Kidney (tissue), 22 donors: ENCODE measurements at places on chromosomes 2 and 18. TPM values are rescaled to one million over a fixed set of nuclear protein-coding genes. Genes with fewer than 3 reads are reported as not detected.

- H3K27me3 ChIP-seq = no peaks in the 10 kb centered on the region
- no peak for DNase-seq
- no peak overlapping the region for H3K27ac ChIP-seq
- H3K4me1 ChIP-seq = no peaks in the 10 kb centered on the region
Observed at GRCh38 chr2:10255189-10256030, 47.3 kb upstream of the HPCAL1 start.

- H3K27ac ChIP-seq = peak overlapping the region; percentile 43
- DNase-seq = peak; percentile 76
- peak overlapping the region; percentile 65 for H3K4me3 ChIP-seq
Observed at GRCh38 chr2:241559323-241560161, 997 bp downstream of the BOK start.

- no peaks in the 10 kb centered on the region for H3K4me1 ChIP-seq
- H3K36me3 ChIP-seq = no peaks in the 10 kb centered on the region
- no peak for DNase-seq
- peak overlapping the region; percentile 90 for H3K27ac ChIP-seq
Observed at GRCh38 chr18:63970809-63971205, 926 bp downstream of the SERPINB8 start.

DNA sequence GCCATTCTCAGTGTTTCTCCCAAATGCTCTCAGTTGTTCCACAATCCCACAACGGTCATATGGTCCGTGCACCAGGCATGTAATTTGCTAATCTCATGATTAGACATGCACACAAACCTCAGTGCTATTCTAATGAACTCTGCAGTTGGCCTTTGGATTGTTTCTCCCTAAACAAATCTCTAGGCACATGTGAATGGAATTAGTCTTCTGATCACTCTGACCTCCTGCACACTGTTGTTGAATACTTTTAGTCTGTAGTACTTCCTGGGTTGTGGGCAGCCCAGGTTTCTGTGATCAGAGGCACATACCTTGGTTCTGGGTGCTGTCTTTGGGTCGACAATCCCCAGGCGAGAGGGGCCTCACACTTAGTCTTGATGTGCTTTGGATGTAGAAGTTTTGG lies 498.7 kb upstream of the SPRED2 start:
- no peak for DNase-seq
- no peaks in the 10 kb centered on the region for H3K27me3 ChIP-seq
- no peaks in the 10 kb centered on the region for H3K36me3 ChIP-seq
- H3K4me3 ChIP-seq = no peak overlapping the region
- no peaks in the 10 kb centered on the region for H3K4me1 ChIP-seq

- H3K27ac ChIP-seq = no peak overlapping the region
- H3K4me3 ChIP-seq = no peak overlapping the region
- H3K4me1 ChIP-seq = no peaks in the 10 kb centered on the region
- H3K36me3 ChIP-seq = no peaks in the 10 kb centered on the region
- no peaks in the 10 kb centered on the region for H3K27me3 ChIP-seq
Observed at GRCh38 chr18:62637807-62638687, 77.3 kb upstream of the PHLPP1 start.

GRCh38 chr2:120239488-120240287 lies 13.0 kb upstream of the RALB start:
- no peak overlapping the region for H3K4me3 ChIP-seq
- no peaks in the 10 kb centered on the region for H3K4me1 ChIP-seq
- DNase-seq = no peak
- H3K27me3 ChIP-seq = no peaks in the 10 kb centered on the region
- no peak overlapping the region for H3K27ac ChIP-seq

GRCh38 chr2:221461901-221462300 lies 110.2 kb downstream of the EPHA4 start:
- H3K4me3 ChIP-seq = no peak overlapping the region
- no peak overlapping the region for H3K27ac ChIP-seq
- H3K27me3 ChIP-seq = no peaks in the 10 kb centered on the region
- no peaks in the 10 kb centered on the region for H3K36me3 ChIP-seq
- no peaks in the 10 kb centered on the region for H3K4me1 ChIP-seq

DNA sequence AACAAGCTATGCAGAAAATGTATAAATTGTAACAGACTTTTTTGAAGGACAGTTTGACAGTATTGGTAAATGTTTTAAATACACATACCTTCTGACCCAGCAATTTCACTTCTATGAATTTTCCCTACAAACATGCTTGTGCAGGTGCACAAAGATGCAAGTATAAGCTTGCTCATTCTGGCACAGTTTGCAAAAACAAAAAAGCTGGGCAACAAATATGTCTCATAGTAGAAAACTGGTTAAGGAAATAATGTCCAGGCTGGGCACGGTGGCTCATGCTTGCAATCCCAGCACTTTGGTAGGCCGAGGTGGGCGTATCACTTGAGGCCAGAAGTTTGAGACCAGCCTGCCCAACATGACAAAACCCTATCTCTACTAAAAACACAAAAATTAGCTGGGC lies 96.9 kb upstream of the NEDD4L start:
- H3K27ac ChIP-seq = no peak overlapping the region
- no peak for DNase-seq
- H3K27me3 ChIP-seq = no peaks in the 10 kb centered on the region
- H3K36me3 ChIP-seq = no peaks in the 10 kb centered on the region

ABHD1 gene
- 0.69 TPM for total RNA-seq

ASB18 gene
- not detected for total RNA-seq

FARP2 gene
- 50.5 TPM for total RNA-seq

NOL4 gene
- total RNA-seq = 1.1 TPM

CREG2 gene
- total RNA-seq = 0.69 TPM

DSC1 gene
- total RNA-seq = not detected
